Suprapubic skin (tissue), 4 donors: ENCODE measurements at places on chromosomes 1 and 21. TPM values are rescaled to one million over a fixed set of nuclear protein-coding genes. Genes with fewer than 3 reads are reported as not detected.

AIM2 gene
- total RNA-seq, result not detected

GRCh38 chr21:26159869-26160268 lies 10.7 kb downstream of the APP start:
- H3K36me3 ChIP-seq, result no peaks in the 10 kb centered on the region
- H3K4me3 ChIP-seq, result no peak overlapping the region
- no peak overlapping the region for H3K27ac ChIP-seq
- peaks cover 19% of the 10 kb centered on the region for H3K4me1 ChIP-seq
- H3K27me3 ChIP-seq, result no peaks in the 10 kb centered on the region

DNA sequence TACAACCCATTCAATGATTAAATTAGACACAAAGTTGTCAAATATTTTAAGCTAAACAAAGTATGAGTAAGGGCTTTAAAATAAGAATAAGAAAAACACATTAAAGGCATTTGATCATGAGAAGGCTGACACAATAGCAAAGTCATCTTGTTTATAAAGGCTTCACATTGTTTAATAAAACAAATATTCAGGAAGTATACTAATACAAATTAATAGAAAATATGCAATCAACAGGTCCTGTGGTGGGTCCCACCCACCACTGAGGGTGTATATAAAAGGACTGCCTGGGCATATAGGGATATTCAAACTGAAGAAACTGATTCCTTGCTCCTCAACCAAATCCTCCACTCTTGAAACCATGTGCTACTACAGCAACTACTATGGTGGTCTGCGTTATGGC lies at the start of gene KRTAP20-2:
Gene KRTAP20-2 (plus strand): TSS at position 301 of the 400 bp plus-strand sequence. CDS start 58 bp downstream, at position 359.
- no peak within 1 kb of the TSS for H3K4me3 ChIP-seq
- H3K27ac ChIP-seq, result no peak within 1 kb of the TSS
- H3K36me3 ChIP-seq, result no peaks in the 10 kb centered on the region
- DNase-seq, result no peak

- H3K27me3 ChIP-seq, result no peaks in the 10 kb centered on the region
- peaks cover 3% of the 10 kb centered on the region for H3K4me1 ChIP-seq
- no peak for DNase-seq
Measured at GRCh38 chr1:9960706-9961562, 17.7 kb downstream of the NMNAT1 start.

GRCh38 chr1:41672173-41672572 lies 187.7 kb upstream of the EDN2 start:
- no peak overlapping the region for H3K4me3 ChIP-seq
- H3K27ac ChIP-seq, result no peak overlapping the region
- H3K36me3 ChIP-seq, result no peaks in the 10 kb centered on the region
- DNase-seq, result no peak
- H3K27me3 ChIP-seq, result no peaks in the 10 kb centered on the region
- H3K4me1 ChIP-seq, result peaks cover 39% of the 10 kb centered on the region
